ENCODE measurements at places on chromosomes 4 and X. TPM values are rescaled to one million over a fixed set of nuclear protein-coding genes. Genes with fewer than 3 reads are reported as not detected.

The LNX1 gene
- total RNA-seq = 14.0 TPM

The ZAR1 gene
- 2.3 TPM for total RNA-seq

The GLRA2 gene
- total RNA-seq = not detected

The ARMCX5 gene
- total RNA-seq = 19.9 TPM

The SYN1 gene
- total RNA-seq = 3.7 TPM

The TKTL2 gene
- total RNA-seq = not detected

The NHSL2 gene
- 22.8 TPM for total RNA-seq

The ADH6 gene
- not detected for total RNA-seq

The CSTF2 gene
- 18.4 TPM for total RNA-seq

The COX7B2 gene
- not detected for total RNA-seq

DNA sequence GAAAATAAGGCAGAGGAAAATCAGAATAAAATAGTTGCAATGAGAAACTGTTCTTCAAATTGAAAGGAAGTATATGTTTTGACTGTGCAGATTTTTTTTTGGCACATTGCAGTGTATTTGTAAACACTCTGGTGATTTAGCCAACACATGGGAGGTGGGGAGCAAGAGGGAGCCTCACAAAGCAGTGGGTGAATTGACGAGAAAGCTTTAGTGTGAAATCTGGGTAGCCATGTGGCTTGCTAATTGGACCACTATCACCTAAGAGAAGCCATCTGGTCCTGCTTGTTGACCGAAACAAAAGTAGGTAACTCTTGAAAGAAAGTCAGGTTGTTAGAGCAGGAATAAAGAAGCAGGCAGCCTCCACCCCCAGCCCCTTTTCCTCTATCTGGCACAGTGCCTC is 10.4 kb downstream of the CLCN5 start:
- H3K36me3 ChIP-seq = peaks cover 6% of the 10 kb centered on the region
- peaks cover 4% of the 10 kb centered on the region for H3K4me1 ChIP-seq
- no peak overlapping the region for H3K4me3 ChIP-seq
- H3K27me3 ChIP-seq = no peaks in the 10 kb centered on the region

GRCh38 chrX:133630362-133630761 is 215.1 kb upstream of the GPC4 start:
- H3K36me3 ChIP-seq = peaks cover 10% of the 10 kb centered on the region
- no peaks in the 10 kb centered on the region for H3K27me3 ChIP-seq
- H3K27ac ChIP-seq = peak overlapping the region; percentile 59
- H3K4me1 ChIP-seq = peaks cover 26% of the 10 kb centered on the region
- no peak overlapping the region for H3K4me3 ChIP-seq

GRCh38 chr4:94798808-94799207 is 41.1 kb downstream of the BMPR1B start:
- H3K27ac ChIP-seq = no peak overlapping the region
- H3K27me3 ChIP-seq = peaks cover 2% of the 10 kb centered on the region
- no peak for DNase-seq
- no peak overlapping the region for H3K4me3 ChIP-seq
- peaks cover 6% of the 10 kb centered on the region for H3K4me1 ChIP-seq

GRCh38 chr4:26212528-26212927 is 108.3 kb upstream of the RBPJ start:
- no peak for DNase-seq
- no peak overlapping the region for H3K4me3 ChIP-seq
- no peaks in the 10 kb centered on the region for H3K4me1 ChIP-seq
- H3K27ac ChIP-seq = no peak overlapping the region
- no peaks in the 10 kb centered on the region for H3K36me3 ChIP-seq

DNA sequence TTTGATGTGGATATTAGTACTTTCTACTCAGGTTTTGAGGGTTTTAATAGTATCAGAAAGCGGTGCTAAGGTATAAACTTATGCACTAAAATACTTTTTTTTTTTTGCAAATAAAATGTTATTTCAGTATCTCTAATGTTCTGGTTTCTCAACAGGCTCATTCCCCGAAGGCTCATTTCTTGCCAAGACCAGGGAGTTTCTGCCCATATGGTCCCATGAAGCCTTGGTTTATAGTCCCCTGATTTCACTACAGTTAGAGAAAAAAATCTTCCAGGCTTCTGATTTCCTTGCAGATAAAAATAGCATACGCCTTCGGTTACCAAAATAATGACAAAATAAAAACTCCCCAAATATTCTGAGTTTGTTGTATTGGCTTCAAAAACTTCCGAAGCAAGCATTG is 814.2 kb upstream of the PABPC4L start:
- H3K36me3 ChIP-seq = peaks cover 3% of the 10 kb centered on the region
- H3K4me3 ChIP-seq = no peak overlapping the region
- DNase-seq = no peak
- H3K27me3 ChIP-seq = no peaks in the 10 kb centered on the region

GRCh38 chr4:108881986-108882385 is 119.1 kb upstream of the ETNPPL start:
- no peak overlapping the region for H3K4me3 ChIP-seq
- H3K36me3 ChIP-seq = no peaks in the 10 kb centered on the region

DNA sequence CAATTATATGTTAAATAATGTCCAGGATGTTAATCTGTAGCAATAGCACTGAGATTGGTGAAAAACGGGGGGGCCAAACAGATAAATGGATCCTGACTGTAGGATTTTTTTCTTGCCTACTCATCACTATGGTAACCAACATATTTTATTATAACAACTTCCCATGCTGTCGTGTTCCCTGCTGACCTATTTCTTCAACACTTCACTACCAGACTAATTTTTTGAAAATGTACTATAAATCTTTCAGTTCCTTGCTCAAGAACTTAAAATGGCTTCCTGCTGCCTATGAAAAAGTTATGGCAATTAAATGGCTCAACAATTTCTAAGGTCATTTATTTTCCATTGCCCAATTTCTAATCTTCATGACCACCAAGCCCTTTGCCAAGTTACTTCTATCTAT is 38.9 kb upstream of the CFAP47 start:
- no peak for DNase-seq
- no peak overlapping the region for H3K4me3 ChIP-seq
- H3K36me3 ChIP-seq = no peaks in the 10 kb centered on the region
- H3K27me3 ChIP-seq = no peaks in the 10 kb centered on the region
- no peaks in the 10 kb centered on the region for H3K4me1 ChIP-seq

- H3K27ac ChIP-seq = peak overlapping the region; percentile 76
- no peaks in the 10 kb centered on the region for H3K36me3 ChIP-seq
- peaks cover 46% of the 10 kb centered on the region for H3K27me3 ChIP-seq
- no peak for DNase-seq
- H3K4me1 ChIP-seq = peaks cover 31% of the 10 kb centered on the region
These were observed 613 bp upstream of the TMEM47 start for GRCh38 chrX:34657726-34658070.

GRCh38 chr4:6507345-6507744 is 34.9 kb upstream of the PPP2R2C start:
- no peak overlapping the region for H3K27ac ChIP-seq
- H3K4me3 ChIP-seq = no peak overlapping the region
- no peaks in the 10 kb centered on the region for H3K4me1 ChIP-seq
- H3K27me3 ChIP-seq = peaks cover 10% of the 10 kb centered on the region
- no peak for DNase-seq

GRCh38 chrX:15854080-15854655 is 445 bp downstream of the AP1S2 start:
- DNase-seq = peak; percentile 68
- H3K27ac ChIP-seq = peak overlapping the region; percentile 45
- peaks cover 1% of the 10 kb centered on the region for H3K27me3 ChIP-seq
- H3K4me3 ChIP-seq = peak overlapping the region; percentile 77
- no peaks in the 10 kb centered on the region for H3K36me3 ChIP-seq

Measured in mesothelial cell of epicardium (in vitro differentiated cells).